ENCODE measurements at places on chromosomes 7 and 10.

GRCh38 chr7:142457146-142457703, 199.4 kb upstream of the PRSS58 start:
- no peak for DNase-seq

DNA sequence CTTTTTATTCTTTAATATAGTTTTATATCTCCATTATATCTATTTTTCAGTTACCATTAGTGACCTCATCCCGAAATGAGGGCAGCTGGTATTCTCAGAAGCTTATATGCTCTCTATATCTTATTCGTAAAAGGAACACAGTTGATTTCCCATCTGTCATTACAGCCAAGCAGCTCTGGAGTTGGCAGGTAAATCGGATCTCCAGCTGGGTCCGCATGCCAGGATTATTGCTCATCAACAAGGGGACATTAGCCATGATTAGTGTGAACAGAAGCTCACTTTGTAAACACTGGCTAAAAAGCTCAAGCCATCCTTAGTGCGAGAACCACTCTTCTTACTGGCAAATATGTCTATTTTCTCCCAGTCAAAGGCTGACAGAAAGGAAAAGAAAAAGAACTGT, 180.3 kb downstream of the NPSR1 start:
- DNase-seq: no peak

DNA sequence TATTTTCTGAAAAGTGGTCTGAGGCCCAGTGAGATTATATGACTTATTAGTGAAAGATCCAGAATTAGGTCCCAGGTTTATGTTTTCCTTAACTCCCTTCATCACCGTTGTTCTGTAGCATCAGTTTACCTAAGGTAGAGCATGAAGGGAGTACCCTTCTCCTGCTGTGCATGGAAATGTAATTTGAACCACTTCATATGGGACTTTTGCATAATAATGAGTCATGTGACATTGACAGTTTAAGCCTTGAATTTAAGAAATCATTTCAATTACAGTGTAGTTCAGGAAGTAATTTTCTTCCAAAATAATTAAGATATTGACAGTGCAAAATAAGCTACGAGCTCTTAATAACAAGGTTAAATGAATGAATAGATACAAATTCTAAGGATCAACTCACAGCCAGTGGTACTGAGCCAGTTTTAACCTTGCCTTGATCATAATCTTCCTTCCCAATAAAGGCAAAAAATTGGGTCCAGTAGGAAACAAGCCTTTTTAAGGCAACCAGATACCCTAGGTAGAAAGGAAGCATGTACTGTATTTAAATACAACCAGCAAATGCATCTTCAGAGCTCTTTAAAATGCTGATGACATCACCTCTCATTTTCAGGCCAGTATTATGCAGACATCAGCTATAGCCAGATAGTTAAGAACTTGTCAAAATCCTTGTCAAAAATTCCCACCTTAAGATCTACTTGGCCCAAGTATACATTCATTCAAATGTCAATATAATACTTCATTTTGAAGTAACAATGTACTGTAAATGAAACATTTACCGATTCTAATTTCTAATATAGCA, 48.8 kb upstream of the DKK1 start:
- DNase-seq: no peak

- no peak for DNase-seq
Observed at GRCh38 chr7:128373606-128374005, 12.1 kb upstream of the PRRT4 start.

DNA sequence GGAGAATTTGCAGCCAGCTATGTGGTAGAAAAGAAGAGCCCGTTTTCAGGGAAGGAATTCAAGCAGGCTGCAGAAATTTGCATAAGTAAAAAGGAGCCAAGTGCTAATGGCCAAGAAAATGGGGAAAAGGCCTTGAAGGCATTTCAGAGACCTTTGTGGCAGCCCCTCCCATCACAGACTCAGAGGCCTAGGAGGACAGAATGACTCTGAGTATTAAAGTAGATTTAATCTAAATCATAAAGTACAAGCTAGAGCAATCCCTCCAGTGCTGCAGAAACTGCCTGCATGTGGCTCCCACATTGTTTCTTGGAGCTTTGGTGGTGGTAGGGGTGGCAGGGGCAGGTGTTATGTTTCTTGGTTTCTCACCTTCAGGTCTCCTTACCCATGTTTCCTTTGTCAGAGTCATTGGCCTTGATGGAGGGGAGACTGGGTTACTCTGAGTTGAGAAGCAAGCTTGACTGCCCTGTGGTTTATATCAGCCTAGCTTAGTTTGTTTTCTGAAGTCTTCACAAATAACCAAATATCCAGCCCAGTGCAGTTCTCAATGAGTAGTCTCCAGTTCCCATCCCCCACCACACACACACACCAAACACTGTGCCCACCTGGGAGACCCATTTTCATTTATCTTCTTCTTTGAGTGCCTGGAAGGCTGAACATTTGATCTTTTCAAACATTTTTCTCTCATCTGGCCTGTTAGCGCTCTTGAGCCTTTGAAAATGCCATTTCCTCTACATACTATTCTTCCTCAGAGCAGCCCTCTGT, 34.5 kb downstream of the ITPRIP start:
- DNase-seq: no peak

DNA sequence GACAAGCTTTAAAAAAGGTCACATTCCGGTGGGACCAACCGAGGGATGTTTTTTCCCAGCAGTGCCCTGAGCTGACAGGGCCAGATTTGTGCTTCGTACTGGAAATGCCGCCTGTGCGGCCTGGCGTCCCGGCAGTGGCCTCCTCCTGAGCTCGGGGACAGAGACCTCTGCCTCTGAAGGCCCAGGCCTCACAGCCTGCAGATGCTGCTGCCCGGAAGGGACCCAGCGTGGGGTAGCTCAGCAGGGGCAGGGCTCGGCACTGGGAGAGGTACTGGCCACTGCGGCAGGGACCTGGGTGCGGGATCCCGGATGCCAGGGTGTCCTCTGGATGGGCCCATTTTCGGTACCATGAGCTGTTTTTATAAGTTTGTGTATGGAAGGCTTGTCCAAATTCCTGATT, 52.4 kb upstream of the CFAP46 start:
- DNase-seq: no peak

DNA sequence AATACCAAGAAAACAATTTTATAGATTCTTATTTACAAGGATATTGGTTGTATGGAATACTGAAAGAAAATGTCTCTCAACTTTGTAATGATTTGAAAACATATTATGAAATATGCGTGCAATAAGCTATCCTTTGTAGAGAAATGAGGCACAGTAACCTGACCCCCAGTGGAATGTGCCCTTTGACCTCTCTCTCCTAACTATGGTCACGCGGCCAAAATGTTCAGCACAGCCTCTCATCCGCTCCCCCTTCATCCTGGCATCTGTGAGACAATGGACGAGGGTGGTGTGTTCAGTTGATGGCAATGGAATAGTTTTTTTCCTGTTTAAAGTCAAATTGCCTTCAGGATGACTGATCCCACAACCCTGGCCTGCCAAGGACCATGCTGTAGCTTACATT, 13.3 kb downstream of the BEND7 start:
- no peak for DNase-seq

GRCh38 chr10:130361351-130362105, 225.3 kb downstream of the GLRX3 start:
- DNase-seq: no peak

DNA sequence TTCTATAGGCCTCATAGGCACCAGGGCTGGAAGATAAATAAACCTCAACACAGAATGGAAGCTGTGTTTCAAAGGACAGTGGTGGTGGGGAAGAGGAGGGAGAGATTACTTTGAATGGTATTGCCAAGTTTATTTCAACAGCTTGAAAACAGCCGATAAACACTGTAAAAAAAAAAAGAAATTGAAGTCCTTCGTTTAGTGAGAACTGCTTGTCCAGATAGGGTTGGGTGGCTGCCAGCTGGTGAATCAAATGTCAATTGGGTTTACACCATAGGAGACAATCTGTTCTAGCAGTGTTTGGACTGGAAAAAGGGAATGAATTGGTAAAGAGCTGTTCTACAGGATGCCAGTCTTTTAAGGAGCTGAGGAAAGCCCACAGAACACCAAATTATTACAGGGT, 254.8 kb downstream of the PHF14 start:
- no peak for DNase-seq

DNA sequence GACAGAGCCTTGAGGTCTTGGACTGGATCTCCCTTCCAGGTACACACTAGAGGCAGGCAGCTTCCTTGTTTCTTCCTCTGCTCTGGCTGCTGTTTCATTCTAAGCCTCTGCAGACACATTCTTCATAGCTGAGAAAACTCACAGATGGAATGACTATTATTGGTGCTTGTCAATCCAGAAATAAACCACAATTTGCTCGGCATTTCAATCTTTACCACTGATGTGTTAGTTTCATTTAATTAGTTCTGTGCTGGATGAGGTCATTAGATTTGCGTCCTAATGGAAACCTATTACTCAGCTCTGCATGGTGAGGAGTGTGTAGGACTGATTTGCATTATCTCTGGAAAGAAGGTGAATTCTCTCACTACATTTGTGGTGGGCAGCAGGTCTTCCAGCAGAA, 392.5 kb downstream of the NRG3 start:
- no peak for DNase-seq

GRCh38 chr7:71096351-71096750, 35.6 kb upstream of the GALNT17 start:
- DNase-seq: no peak

- no peak for DNase-seq
Observed at GRCh38 chr10:116850058-116850611, 836 bp downstream of the ENO4 start.

DNA sequence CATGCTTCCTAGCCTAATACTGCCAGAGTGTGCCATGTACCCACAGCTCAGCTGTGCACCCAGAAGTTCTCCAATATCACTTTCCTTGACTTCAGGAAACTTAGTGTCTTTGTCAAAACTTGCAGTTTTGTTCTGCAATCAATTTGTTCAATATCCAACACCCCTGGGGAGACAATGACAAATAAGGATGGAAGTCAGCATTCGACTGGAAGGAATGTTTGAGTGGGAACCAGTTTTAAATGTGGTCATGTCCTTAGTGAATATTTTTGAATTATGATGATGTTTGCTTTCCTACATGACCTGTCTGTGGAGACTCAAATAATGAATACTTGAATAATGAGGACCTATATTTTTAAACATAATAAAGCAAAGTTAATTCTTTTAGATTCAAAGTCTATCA, 112.0 kb downstream of the ANK3 start:
- no peak for DNase-seq

- DNase-seq: no peak
Observed at GRCh38 chr7:80279760-80280159, 145.1 kb downstream of the GNAI1 start.

DNA sequence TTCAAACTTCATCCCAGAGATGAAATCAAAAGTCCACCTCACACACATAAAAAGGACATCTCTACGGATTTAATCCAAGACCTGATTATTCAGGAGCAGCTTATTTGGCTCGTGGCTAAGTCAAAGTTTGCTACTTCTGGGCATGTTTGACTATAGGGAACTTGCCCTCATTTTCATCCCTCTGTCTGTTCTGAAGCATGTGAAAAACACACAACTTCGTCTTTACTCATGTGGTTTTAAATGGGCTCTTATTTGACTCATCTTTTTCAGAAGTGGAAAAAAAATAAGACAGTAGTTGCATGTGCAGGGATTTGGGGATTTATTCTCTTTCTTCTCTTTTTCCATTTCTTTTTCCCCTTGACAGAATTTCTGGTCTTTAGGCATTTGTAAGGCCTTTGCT, 295.9 kb downstream of the TFEC start:
- DNase-seq: no peak

DNA sequence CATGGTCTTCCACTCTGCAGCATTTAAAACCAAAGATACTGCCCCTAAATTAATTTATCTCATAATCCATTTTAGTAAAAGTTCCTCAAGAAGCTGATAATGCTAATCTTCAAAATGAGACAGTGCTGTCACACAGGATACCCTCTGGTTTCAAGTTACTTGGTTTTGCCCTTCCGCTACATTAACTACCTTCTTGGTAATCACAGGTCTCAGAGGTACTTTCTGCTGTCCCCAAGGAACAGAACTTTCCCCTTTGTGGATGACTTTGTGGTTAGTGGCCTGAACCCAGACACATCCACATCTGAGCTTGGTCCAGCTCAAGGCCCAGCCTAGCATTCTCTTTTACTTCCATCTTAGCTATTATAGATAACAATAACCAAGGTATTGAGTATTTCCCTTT, 88.8 kb upstream of the TMEM26 start:
- no peak for DNase-seq

GRCh38 chr7:24910551-24911212, 69.3 kb downstream of the OSBPL3 start:
- DNase-seq: no peak

DNA sequence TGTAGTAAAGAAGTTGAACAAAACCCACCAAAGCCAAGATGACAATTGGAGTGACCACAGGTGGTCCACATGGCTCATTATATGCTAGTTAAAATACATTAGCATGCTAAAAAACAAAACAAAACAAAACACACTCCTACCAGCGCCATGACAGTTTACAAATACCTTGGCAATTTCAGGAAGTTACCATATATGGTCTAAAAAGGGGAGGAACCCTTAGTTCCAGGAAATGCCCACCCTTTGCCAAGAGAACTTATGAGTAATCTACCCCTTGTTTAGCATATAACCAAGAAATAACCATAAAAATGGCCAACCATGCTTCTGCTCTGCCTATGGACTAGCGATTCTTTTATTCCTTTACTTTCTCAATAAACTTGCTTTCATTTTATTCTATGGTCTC, 979.1 kb upstream of the POT1 start:
- no peak for DNase-seq

DNA sequence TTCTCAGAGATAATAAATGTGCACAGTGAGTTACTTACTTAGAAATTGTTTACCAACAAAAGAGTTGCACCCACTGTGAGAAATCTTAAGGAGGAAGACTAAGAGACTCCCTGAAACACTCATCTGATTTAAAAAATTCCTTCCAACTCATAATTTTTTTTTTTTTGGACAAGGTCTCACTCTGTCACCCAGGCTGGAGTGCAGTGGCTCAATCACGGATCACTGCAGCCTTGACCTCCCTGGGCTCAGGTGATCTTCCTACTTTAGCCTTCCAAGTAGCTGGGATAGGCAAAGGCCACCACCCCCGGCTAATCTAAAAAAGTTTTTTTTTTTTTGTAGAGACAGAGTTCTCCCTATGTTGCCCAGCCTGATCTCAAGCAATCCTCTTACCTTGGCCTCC, 36.0 kb downstream of the MALSU1 start:
- DNase-seq: no peak

GRCh38 chr10:120217736-120218135, 239.3 kb upstream of the PLPP4 start:
- no peak for DNase-seq

DNA sequence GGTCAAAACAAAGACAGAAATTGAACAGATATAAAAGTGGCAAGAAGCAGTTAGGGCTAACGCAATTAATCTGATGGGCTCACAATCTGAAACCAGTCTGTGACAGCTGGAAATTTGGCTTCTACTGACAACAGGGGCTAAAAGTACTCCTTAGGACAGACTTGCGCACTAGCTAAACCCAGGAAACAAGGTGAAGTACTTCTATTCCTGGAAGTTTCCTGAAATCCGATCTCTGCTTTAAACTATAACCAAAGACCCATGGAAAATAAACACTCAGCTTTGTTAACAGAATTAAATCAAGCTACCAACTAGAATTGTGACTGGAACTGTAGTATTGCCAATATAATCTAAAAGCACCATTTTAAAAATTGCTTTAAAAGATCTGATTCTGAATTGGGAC, 520.2 kb upstream of the ZWINT start:
- DNase-seq: no peak

All from cortex of kidney (tissue), 1 donor.